SK-N-SH (cell line): ENCODE measurements at places on chromosomes 6 and 20. TPM values are rescaled to one million over a fixed set of nuclear protein-coding genes. Genes with fewer than 3 reads are reported as not detected.

DNA sequence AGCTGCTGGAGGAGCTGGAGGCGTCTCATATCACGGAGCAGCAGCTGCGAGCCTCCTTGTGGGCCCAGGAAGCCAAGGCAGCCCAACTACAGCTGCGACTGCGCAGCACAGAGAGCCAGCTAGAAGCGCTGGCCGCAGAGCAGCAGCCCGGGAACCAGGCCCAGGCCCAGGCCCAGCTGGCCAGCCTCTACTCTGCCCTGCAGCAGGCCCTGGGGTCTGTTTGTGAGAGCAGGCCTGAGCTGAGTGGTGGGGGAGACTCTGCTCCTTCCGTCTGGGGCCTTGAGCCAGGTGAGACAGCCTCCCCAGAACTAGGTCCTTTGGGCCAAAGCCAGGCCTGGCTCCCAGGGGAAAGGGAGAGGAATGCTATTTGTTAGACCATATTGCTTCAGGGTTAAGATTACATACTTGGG, 31.7 kb downstream of the C20orf173 start:
- no peak for DNase-seq

DNA sequence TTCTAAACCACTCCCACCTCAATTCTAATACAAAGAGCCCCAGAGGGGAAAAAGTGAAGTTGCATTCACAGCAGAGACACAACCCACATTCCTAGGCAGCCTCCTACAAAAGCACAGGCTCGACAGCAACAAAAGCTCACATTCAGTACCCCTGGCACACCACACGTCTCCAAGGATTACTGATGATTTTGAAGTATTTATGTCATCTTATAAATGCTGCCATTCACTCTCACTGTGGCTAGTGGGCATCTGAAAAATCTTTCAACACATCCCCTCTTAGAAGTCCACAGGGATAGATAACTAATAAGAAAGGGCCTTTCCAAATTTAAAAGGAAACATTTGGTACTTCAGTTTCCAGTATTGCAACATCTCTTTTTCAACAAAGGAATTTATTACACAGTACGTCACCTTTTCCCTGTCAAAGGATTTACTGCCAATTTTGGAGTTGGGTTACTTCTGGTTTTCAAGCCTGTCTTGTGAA, 146.7 kb downstream of the TASP1 start:
- DNase-seq, result no peak

DNA sequence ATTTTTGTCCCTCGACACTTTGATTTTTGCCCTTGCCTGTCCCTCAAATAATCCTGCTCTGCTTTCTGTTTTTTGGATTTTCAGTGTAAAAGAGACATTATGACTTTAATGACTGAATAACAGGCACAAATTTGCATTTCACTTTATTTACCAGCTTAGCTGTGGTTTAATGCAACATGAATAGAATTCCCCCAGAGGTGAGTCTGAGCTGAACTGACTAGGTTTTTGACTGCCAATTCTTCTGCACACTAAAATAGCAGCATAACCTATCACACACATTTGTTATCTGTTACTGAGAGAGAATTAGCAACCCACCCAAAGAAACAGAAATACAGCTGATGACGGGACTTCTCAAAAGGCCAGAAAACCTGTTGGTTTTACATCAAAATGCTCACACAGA, 3.9 kb upstream of the RBM24 start:
- no peak for DNase-seq

DNA sequence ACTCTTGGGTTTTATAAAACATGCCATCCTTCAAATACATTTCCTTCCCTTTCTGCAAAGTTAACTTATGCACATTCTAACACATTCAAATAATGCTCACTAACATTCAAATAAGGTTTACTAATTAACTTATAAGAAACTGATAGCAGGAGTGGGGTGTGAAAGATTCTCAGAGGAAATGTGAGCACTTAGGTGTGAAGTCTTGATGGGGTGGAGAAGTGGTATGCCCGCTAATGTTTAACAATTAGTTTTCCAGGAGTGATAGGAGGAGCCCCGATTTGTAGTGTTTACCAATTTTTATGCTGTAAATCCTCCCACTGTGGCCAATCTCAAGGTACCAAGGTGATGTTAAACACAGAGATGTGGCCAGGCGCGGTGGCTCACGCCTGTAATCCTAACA, 18.3 kb upstream of the DSN1 start:
- no peak for DNase-seq

GRCh38 chr6:90209527-90209926, 87.1 kb downstream of the BACH2 start:
- DNase-seq, result no peak

GRCh38 chr6:122758927-122759334, 20.6 kb upstream of the FABP7 start:
- no peak for DNase-seq

DNA sequence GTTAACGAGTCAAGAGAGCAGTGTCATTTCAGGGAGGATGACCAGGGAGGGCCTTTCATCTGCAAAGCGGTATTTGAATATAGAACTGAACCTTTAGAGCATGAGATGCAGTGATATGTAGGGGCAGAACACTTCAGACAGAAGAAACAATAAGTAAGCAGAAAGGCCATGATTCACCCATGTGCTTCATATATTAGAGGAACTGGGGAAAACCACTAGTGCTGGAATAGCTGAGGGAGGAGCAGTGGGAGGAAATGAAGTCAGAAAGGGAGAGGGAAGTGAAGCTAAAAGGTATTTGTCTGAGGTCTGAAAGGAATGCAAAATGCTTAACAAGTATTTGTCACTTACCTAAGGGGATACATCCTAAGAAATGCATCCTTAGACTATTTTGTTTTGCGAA, 391.2 kb downstream of the ADGRB3 start:
- no peak for DNase-seq

DNA sequence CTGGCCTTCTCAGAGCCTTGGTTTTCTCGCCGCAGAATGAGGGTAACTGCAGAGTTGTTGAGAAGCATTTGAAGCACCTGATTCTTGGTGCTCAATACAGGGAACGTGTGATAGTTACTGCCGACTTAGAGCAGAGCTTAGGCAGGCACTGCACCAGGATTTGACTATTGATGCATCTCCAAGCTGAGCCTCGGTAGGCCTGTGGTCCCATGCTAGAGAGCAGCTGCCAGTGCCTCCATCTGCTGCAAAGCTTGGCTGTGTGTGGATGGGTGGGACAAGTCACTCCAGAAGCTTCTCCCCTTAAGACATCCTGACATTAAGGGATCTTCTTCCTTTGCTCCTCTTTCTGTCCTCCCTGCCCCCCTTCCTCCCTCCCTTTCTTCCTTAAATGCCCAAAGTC, 40.9 kb downstream of the FAM209B start:
- no peak for DNase-seq

DNA sequence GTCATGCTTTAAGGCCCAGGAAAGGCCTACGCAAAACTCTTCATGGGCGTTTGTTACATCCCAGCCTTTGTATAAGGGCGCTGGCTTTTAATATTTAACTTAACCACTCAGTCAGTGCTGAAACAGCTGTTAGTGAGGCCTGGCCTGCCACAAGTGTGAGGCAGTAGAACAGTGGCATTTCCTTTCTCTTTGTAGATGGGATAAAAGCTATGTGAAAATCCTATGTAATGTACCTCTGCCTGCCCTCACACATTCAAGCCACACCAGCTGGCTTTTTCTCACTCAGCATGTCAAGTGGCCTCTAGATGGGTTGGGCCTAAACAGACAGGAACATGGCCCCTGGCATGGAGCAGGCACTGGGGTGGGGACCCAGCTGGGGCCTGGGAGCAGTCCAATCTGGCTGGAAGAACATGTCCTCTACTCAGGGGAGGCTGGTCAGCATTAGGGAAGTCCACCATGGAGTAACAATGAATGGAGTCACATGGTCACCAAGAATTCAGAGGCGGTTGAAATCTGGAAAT, 20.7 kb downstream of the CGA start:
- no peak for DNase-seq

DNA sequence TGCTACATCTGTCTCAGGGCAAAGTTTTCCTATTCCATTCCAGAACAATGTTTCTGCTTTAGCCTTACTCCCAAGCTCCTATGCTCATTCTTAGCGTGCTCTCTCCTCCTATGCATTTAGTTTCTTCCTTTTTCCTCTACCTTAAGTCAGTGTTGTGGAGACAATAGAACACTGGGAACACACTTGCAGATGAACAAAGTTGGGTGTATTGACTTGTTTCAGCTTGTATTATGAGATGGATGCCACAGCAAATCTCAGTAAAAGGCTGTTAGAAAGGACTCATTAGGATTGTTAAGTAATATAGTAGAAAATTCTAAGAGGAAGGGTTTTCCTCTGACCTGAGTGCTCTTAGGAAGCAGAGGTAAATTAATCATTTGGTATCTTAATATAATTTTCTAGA, 48.4 kb downstream of the BMP5 start:
- DNase-seq, result no peak

- DNase-seq, result peak; percentile 33
These were observed 154.7 kb upstream of the LAMP5 start for GRCh38 chr20:9359561-9360308.

- no peak for DNase-seq
These were observed 190.8 kb downstream of the MTFR2 start for GRCh38 chr6:136059308-136059707.

GRCh38 chr20:35179292-35180212, 7.7 kb downstream of the PROCR start:
- no peak for DNase-seq

- DNase-seq, result no peak
These were observed 54.9 kb upstream of the PTPRT start for GRCh38 chr20:43244647-43245046.

- DNase-seq, result no peak
These were observed 4.5 kb downstream of the IYD start for GRCh38 chr6:150373260-150373701.

- no peak for DNase-seq
These were observed 14.1 kb upstream of the KCNG1 start for GRCh38 chr20:51036827-51037531.

DNA sequence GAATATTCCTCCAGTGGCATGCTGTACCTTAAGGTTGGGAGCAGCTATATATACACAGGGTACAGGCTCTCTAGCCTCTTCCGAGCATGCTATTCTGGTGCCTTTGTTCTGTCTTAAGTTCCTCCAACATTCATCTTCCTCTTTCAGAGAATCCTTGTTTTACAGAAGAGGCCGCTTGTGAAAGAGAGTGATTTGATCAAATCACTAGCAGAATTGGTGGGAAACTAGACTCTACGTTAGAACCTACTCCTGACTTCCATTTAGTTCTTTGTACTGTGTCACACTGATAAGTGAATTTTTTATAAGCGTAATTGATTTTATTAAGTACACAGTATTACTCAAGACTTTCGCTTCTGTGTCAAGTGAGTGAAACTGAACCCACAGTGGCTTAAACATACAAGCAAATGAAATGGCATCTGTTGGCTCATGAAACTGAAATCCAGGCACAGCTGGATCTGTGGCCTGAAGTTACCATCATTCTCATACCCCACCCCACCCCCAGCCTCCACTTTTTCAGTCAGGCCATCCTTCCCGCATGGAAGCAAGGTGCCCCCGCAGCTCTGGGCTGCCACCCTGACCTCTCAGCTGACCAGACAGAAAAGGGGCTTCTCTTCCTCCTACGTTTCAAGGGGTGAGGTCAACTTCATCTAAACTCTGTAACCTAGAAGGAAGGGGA, 102.3 kb downstream of the RPP40 start:
- DNase-seq, result no peak

- peak; percentile 30 for DNase-seq
These were observed 149.1 kb downstream of the ZDHHC14 start for GRCh38 chr6:157530126-157530525.

GRCh38 chr6:30889921-30890645, 5.8 kb downstream of the DDR1 start:
- peak; percentile 32 for DNase-seq

- DNase-seq, result no peak
These were observed 868 bp downstream of the CYB5R4 start for GRCh38 chr6:83860359-83860755.

GRCh38 chr20:63850689-63851547, 10.4 kb upstream of the ABHD16B start:
- no peak for DNase-seq

DNA sequence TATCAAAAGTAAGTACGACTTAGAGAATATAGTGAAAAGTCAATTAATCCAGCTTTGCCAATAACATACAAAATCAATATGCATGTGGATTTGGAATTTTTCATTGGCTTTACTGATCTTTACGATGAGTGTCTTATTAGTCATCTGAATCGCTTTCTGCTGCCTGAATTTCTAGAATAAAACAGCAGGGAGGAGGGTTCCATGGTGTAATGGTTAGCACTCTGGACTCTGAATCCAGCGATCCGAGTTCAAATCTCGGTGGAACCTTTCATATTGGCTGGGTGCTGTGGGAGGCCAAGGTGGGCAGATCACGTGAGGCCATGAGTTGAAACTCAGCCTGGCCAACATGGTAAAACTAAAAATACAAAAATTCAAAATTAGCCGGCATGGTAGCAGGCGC, 448.8 kb downstream of the RNF144B start:
- no peak for DNase-seq

GRCh38 chr20:41249411-41250281, 67.9 kb downstream of the ZHX3 start:
- peak; percentile 18 for DNase-seq

The RNASET2 gene
- 58.4 and 59.2 TPM in 2 replicates for polyA plus RNA-seq

The FOXF2 gene
- polyA plus RNA-seq, result not detected in 2 replicates

The TOMM6 gene
- 493 and 565 TPM in 2 replicates for polyA plus RNA-seq

The HSD17B8 gene
- polyA plus RNA-seq, result 33.5 and 37.5 TPM in 2 replicates

The TIAM2 gene
- 10.2 and 13.6 TPM in 2 replicates for polyA plus RNA-seq

The CSE1L gene
- polyA plus RNA-seq, result 18.8 and 21.1 TPM in 2 replicates

The SLC26A8 gene
- not detected in 2 replicates for polyA plus RNA-seq

The HLA-DMB gene
- polyA plus RNA-seq, result 0.10 TPM in 1 of 2 replicates, not detected in the other

The HSF2 gene
- polyA plus RNA-seq, result 22.2 and 28.0 TPM in 2 replicates

The TRIM31 gene
- polyA plus RNA-seq, result not detected in 2 replicates

The CSNK2B gene
- polyA plus RNA-seq, result 97.3 and 101 TPM in 2 replicates
